ENCODE measurements at places on chromosomes 11 and 22.

DNA sequence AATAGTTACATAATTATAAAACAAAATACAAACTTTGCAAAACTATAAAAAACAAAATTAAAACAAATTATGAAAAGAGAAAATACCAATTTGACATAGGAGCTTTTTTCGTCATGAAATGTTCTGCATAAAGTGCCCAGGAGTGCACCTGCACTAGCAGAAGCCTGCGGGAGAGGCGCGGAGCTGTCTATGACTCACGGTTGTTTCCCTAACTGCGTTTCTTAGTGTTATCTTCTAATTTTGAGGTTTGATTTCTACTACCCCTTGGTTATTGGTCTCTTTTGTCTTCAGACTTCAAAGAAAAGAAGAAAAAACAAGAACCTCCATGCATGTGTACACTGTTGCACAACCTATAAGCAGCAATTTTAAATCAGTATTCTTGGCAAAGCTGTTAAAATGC, 740.9 kb upstream of the LRRC4C start:
- DNase-seq: no peak

DNA sequence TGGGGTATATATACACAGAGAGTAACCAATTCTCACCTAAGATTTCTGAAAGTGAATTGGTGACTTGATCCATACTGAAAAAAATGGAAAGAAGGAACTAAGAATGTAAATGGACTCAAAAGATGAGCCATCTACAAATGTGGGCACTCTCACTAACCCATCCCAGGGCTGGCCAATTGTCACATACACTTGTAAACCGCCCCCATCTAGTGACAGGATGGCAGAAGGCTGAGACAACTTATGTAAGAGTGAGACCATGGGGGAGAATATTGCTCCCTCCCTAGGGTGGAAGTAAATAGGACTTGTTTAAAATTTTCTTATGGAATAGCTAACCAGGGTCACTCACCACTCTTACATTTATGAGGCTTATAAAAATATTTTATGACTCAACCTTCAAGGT, 377.1 kb upstream of the ISX start:
- no peak for DNase-seq

DNA sequence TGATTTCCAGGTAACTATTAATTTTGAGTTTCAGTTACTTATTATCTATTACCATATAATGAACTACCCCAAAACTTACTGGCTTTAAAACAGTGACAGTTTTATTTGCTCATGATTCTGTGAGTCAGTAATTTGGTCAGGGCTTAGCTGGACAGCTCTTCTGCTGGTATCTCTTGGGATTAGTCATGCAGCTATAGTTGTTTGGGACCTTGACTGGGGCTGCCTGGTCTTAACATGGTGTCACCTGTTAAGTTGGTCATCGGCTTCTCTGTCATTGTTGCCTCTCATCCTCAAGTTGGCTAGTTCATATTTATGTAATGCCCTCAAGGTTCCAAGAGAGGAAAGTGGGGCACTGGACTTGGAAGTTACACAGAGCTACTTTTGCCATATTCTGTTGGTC, 177.5 kb downstream of the TMEM135 start:
- no peak for DNase-seq

GRCh38 chr22:42383851-42384417, 48.3 kb downstream of the NFAM1 start:
- no peak for DNase-seq

- no peak for DNase-seq
Measured at GRCh38 chr11:64724863-64725532, 2.0 kb upstream of the NRXN2 start.

DNA sequence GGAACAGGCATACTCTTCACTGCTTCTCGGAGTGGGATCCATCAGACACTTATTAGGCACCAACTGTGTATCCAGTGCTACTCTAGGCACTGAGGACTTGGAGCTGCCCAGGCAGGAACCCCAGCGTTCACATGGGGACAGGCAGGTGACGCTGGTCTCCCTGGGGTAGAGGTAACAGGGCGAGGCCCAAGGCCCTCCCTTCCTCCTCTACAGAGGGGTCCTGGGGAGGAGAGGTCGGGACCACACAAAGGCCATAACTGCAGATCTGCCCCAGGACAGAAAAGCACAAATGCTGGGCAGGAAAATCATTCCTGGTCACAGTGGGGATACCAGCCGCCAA, 262.2 kb downstream of the BRD1 start:
- no peak for DNase-seq

DNA sequence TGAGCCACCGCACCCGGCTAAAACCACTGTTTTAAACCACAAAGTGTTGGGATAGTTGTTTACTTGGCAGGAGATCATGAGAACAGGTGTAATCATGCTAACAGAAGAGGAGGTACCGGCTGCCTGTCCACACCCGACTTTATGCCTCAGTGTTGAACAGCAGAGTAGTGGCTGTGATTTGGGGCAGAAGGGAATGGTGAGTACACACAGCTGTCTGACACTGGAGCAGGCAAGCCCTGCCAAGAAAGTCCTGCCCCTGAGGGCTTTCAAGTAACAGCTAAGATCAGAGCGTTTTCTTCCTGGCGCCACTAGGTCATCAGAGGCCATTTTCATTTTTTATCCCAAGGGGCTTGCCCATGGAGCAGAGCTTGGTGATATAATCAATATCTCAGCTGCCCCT, 8.1 kb downstream of the CDKN1C start:
- no peak for DNase-seq

DNA sequence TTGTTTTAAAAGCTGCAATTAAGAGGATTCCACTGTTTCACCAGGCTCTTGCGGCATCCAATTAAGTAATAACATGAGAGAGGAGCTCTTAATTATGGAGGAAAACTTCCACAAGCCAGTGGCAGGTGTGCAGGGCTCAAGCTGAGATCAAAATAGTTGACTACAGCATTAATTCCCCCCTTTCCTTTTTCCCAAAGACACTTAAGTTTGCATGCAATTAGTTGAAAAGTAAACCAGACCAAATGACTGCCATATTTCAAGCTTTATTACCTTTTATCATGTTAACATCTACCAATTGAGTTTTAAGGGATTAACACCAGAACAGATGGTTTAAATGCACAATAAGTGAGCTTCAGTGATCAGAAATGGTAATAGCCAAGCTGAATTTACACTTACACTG, 32.1 kb downstream of the FAM168A start:
- no peak for DNase-seq
